Activated CD4-positive, alpha-beta memory T cell treated with anti-CD3 and anti-CD28 coated beads, Interleukin-2, amount 10 ng/mL, durations not matched to agents 7 days and 5 days (primary cell): ENCODE measurements at places on chromosomes 6 and 20. TPM values are rescaled to one million over a fixed set of nuclear protein-coding genes. Genes with fewer than 3 reads are reported as not detected.

The PACSIN1 gene
- 2.2 TPM for total RNA-seq

The BNIP5 gene
- total RNA-seq = not detected

The ATXN1 gene
- 83.1 TPM for total RNA-seq

The HLA-DRB1 gene
- total RNA-seq = 155 TPM

The CDC25B gene
- 454 TPM for total RNA-seq

The MYLK2 gene
- 0.45 TPM for total RNA-seq

The ASIP gene
- not detected for total RNA-seq

The TNFRSF21 gene
- 0.18 TPM for total RNA-seq

The MAS1 gene
- not detected for total RNA-seq

GRCh38 chr6:143828572-143828971, 14.6 kb upstream of the LTV1 start:
- no peak for DNase-seq
- no peak overlapping the region for H3K4me3 ChIP-seq
- no peaks in the 10 kb centered on the region for H3K27me3 ChIP-seq
- no peaks in the 10 kb centered on the region for H3K4me1 ChIP-seq
- no peaks in the 10 kb centered on the region for H3K36me3 ChIP-seq

DNA sequence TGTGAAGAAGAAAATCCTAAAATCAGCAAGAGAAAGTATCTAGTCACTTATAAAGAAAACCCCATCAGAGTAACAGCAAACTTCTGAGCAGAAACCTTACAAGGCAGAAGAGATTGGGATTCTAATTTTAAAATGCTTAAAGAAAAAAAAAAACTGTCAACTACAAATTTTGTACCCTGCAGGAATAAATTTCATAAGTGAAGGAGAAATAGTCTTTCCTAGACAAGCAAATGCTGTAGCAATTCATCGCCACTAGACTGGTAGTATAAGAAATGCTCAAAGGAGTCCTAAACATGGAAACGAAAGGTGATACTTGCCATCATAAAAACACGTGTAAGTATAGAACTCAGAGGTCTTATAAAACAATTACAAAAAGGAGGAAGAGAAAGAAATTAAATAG, 54.4 kb downstream of the PDSS2 start:
- no peak overlapping the region for H3K27ac ChIP-seq
- H3K36me3 ChIP-seq = peaks cover 42% of the 10 kb centered on the region
- no peak overlapping the region for H3K4me3 ChIP-seq
- no peaks in the 10 kb centered on the region for H3K27me3 ChIP-seq
- DNase-seq = no peak

DNA sequence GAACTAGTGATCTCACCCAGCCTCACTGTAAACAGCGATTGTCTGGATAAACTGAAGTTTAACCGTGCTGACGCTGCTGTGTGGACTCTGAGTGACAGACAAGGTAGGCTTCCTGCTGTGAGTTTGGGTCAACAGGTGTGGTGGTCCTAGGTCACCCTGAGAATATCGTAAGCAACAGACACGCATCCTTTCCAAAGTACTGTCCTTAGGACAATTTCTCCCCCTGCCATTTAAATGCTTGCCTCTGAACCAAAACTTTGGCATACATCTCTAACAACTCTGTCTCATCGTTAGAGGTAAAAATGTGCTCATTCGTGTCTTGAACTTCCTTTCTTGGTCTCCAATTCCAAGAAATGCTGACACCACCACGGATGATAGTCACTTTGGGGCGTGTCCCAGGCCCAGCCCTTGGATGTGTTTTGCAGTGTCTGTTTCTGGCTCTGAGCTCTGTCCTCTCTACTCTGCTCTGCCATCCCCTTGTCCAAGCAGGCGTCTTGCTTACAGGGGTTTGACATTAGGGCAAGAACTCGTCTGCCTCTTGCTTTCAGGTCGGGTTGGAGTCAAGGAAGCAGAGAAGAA, 95.5 kb downstream of the EYA2 start:
- H3K27ac ChIP-seq = peak overlapping the region; percentile 98
- peaks cover 3% of the 10 kb centered on the region for H3K27me3 ChIP-seq

DNA sequence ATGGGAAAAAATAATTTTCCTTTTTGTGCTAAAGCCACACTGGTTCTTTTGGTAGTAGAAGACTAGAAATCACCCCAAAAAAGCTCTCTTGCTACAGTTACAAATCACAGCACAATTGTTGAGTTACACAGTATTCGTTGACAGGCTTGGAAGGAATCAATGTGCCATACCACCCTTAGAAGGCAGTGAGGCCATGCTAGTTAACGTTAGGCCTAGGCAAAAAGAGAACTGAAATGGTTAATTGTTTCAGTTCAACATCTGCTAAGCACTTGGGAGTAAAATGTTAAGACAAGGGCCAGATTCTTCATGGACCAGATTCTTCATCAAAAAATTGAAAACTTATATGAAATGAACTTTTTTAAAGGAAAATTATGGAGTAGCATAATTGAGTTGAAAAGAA, 626.2 kb downstream of the UTRN start:
- no peaks in the 10 kb centered on the region for H3K36me3 ChIP-seq
- H3K4me1 ChIP-seq = peaks cover 3% of the 10 kb centered on the region
- H3K27me3 ChIP-seq = peaks cover 9% of the 10 kb centered on the region
- DNase-seq = no peak

- H3K36me3 ChIP-seq = peaks cover 19% of the 10 kb centered on the region
- H3K27ac ChIP-seq = peak overlapping the region; percentile 89
- H3K4me3 ChIP-seq = peak overlapping the region; percentile 90
- no peaks in the 10 kb centered on the region for H3K27me3 ChIP-seq
Observed at GRCh38 chr6:11094411-11094851, 797 bp downstream of the SMIM13 start.
